NCI-H524 (cell line): ENCODE measurements at places on chromosomes 5 and 9.

- peak; percentile 97 for DNase-seq
Measured at GRCh38 chr5:171308453-171309275, at the start of gene TLX3. TLX3 (plus strand) TSS chr5:171309248; CDS start chr5:171309366, 118 bp downstream.

DNA sequence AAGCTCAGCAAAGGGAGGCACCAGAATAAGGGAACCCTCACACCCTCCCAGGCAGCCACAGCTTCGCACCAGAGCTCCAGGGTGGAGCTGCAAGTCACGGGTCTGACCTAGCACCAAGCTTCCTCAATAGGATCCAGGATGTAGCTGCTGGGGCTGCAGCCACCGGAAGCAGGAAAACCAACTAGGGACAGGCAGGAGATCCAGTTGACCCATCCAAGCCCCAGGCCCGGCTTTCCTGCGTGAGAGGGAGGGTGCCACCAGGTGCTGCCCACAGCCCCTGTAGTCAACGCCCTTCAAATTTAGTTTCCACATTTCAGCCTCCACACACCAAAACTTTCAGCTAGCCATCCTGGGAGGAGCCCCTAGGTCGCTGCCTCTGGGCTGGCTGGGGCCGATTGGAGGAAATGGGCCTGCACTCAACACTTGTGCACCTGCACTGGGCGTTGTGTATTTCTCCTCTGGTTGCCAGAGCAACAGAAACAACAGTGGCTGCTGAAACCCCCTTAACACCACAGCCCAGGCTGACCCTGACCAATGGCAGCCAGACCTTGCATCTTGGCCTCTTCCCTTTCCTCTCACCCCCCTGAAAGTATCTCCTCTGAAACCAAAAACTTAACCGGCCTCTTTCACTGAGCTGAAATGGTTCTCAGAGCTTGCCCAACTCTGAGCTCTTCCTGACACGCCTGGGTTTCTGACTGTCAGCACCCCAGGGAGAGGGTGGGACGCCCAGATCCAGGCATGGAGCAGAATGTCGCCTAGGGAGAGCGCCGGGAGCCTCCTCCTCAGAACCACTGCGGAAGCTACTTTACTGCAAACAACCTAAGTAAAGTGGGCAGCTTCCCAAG lies 226.5 kb upstream of the MAP3K1 start:
- no peak for DNase-seq

DNA sequence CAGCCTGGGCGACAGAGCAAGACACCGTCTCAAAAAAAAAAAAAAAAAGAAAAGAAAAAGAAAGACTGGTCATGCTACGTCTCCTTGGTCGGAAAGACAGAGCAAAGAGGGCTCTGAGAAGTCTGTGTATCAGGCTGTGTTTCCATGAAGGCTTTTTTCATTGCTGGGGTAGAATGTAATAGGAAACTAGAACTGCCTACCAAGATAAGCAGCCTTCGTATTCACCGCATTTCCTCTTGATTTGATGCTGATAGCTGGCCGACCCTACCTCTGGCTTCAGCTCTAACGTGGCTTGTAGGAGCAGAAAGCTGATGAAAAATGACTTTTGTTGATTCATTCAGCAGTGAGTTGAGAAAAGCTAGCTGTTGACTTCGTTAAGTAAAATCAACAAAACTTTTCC lies 17.4 kb downstream of the SLC1A3 start:
- no peak for DNase-seq

GRCh38 chr9:137765536-137765935 lies 112.0 kb upstream of the CACNA1B start:
- no peak for DNase-seq

GRCh38 chr5:14174230-14174636 lies 31.1 kb downstream of the TRIO start:
- peak; percentile 67 for DNase-seq

GRCh38 chr5:139640421-139641115 lies 7.6 kb upstream of the CXXC5 start:
- no peak for DNase-seq

DNA sequence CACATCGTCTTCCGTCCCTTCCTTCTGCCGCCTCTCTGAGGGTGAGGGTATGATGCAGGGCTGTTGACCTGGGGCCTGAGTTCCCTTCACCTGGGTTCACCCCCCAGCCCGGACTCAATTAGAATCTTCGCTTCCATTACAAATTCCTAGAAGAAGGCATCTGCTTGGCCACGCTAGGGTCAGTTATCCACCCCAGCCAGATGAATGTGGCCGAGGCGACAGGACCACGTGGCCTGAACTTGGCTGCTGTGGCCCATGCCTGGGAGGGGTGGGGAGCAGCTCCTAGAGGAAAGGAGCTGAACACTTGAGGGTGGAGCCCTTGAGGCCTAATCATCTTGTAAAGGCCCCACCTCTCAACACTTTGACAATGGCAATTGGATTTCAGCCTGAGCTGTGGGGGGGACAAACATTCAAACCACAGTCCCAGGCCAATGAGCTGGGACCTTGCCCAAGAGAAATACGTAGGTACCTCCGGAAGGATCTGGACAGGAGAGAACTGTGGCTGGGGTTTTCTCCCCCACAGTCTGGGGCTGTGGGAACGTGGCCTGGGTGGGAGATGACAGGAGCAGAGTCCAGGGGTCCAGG lies 90.6 kb upstream of the ADAMTS2 start:
- DNase-seq = no peak

DNA sequence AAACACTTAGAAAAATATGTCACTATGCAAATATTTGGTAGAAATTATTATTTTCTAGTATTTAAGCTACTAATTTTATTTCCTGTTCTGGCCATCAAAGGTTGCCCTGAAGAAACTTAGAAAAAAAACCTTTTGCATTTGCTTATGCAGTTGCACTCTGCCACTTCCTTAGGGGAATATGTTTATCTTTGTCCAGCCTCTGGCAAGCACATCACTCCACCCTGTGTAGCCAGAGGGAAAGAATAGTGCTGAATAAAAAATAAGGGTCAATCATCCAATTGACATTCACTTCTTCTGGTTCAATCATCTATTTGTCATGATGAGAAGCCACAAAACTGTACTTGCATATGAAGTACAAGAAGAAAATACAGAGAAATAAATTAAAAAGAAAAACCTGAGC lies 72.8 kb downstream of the CETN3 start:
- DNase-seq = no peak

DNA sequence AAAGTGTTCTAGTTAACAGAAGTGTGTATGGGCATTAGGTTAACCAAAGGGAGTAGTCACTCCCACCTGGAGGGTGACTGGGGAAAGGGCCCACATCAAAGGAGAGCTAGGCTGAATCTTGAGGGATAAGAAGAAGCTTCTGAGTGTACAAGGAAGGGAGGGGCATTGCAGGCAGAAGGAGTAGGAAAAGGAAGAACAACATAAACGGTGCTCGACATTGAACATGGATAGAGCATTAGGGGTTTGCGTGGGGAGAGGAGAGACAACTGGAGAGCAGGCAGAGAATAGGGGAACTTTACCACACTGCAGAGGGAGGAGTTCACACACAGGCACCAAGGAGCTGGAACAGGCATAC lies 5.3 kb upstream of the GLRX start:
- no peak for DNase-seq

DNA sequence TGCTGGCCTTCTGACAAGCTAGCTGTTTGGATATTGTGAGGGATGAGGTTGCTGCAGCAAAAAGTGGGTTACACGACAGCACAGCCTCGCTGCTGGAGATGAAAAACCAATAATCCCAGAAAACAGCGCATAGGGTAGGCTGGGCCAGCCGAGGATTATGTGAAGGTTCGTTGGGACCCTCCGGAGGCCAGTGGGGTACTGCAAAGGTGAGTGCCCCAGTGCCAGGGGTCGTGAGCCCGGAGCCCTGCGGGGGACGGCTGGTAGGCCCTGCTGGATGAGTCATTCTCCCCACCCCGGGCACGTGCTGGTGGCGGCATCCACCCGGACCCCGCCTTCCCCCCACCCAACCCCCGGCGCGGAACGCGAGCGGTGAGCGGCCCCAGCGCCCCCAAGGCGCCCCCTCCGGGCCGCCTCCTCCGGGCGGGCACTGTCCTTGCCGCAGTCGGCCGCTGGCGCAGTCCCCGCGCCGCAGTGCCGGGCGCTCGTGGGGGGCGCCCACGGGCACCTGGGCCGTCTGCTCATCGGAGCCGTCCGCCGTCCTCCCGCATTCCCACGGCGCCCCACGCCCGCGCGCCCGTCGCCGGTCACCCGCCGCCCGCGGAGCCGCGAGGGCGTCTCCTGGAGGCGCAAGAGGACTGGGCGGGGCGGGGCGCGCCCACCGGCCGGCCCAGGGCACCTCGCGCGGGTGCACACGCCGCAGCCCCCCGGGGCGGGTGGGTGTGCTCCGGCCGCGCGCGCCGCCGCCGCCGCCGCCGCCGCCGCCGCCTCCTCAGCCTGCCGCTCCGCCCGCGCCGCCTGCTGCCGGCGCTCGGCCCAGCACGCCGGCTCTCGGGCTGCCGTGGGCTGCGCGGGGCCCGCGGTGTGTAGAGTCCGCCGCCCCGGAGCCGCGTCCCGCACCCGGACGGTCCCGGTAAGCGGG lies at the start of gene PHF24:
Gene PHF24 (plus strand): TSS at position 794 of the 919 bp plus-strand sequence. CDS start 13,014 bp downstream, outside the sequence.
- no peak for DNase-seq

DNA sequence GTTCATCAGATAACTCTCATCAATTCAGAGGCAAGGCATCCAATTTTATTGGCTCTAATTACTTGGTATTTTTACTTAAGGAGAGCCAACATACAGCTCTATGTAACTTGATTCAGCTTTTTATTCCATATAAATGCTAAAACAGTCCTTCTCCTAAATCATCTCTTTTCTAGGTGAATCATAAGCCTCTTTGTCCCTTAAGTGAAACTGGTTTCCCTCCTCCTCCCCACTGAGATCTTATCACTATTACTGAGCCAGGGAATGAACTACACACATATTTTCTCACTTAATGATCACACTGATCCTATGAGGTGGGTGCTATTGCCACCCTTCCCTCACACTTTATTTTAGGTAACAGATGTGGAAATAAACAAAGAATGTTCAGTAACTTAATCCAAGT lies 1143.8 kb downstream of the MAT2B start:
- no peak for DNase-seq

DNA sequence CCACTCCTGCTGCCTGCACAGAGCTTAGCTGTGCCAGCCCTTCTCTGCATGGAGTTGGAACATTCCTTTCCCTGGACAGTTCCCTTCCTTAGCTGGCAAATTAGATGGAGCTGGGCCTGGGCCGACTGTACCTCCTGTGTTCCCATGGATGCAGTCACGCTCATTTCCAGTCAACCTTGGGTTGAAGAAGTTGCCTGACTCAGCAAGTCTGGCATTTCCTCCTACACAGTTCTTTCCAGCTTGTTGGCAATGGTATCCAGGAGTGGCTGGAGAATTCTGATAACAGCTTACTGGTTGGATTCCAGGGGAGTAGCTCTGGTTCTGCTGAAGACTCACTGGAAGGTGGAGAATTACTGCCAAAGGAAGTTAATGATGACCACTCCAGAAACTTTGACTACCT lies 9.2 kb upstream of the TAF1L start:
- DNase-seq = no peak

DNA sequence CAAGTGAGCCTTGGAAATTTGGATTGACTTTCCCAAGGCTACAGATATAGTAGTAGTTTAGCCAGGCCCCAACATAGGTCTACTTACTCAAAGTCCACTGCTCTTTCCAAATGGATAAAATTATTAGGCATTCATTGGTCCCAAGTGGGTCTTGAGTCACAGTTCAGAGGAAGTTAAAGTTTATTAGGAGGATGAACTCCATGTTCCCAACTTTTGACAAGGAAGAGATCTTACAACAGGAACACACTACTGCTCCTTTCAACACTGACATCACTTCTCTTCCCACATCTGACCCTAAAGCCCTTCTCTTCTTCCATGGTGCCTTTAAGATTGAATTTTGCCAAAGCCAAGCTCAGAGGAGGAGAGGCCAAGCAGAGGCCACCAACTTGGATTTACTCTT lies 234.5 kb upstream of the TRIM32 start:
- DNase-seq = no peak

GRCh38 chr5:156640691-156641241 lies 209.3 kb upstream of the PPP1R2B start:
- no peak for DNase-seq

- DNase-seq = no peak
Measured at GRCh38 chr5:35408146-35408545, 177.9 kb upstream of the PRLR start.

DNA sequence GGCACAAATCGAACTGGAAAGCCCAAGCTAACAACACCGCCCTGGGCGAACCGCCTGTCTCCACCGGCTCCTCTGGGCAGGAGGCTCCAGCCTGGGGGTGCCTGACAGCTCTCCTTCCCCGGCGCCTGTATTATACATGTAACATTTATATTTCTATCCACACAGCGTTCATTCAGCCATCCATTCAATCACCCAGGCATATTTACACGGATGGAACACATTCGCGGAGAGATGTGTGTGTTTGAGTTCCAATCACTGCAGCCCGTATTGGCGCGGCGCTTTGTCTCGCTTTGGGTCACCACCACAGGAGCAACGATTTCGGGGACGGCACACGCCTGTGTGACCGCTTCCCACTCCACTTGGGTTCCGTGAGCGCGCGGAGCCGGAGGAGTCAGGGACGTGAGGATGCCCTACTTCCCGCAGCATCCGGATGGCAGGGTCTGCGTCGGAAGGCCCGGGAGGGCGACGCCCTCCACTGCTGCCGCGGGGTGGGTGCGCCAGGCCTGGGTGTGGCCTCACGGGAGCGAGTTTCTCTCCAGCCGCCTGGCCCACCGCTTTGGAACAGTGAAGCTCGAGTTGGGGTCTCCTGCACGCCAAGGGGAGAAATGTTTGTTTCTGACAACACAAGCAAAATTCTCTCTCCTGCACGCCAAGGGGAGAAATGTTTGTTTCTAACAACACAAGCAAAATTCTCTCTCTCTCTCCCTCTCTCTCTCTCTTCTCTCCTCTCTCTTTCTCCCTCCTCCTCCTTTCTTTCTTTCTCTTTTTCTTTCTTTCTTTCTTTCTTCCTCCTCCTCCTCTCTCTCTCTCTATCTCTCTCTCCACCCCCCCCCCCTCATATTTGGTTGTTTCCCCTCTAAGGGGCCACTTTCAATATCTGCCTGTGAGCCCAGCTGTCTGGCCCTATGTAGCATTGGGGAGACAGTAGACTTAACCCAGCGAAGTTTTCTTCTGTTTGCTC lies 1.1 kb upstream of the SV2C start:
- DNase-seq = peak; percentile 21
